Endothelial cell of coronary artery (primary cell): ENCODE measurements at places on chromosomes 16 and 17. TPM values are rescaled to one million over a fixed set of nuclear protein-coding genes. Genes with fewer than 3 reads are reported as not detected.

RHBDF1 gene
- total RNA-seq, result 20.6 and 36.4 TPM in 2 replicates

ZNF19 gene
- total RNA-seq, result 0.94 and 1.5 TPM in 2 replicates

MT4 gene
- total RNA-seq, result not detected in 2 replicates

TMEM100 gene
- under 0.01 and 0.19 TPM in 2 replicates for total RNA-seq

BIRC5 gene
- 18.7 and 62.8 TPM in 2 replicates for total RNA-seq

CHST5 gene
- total RNA-seq, result not detected in 2 replicates

CENPX gene
- 22.3 and 48.6 TPM in 2 replicates for total RNA-seq

CHST4 gene
- not detected in 2 replicates for total RNA-seq

MVD gene
- 36.1 and 36.8 TPM in 2 replicates for total RNA-seq

CA5A gene
- not detected in 2 replicates for total RNA-seq

TMEM97 gene
- 5.2 and 12.3 TPM in 2 replicates for total RNA-seq

TBX6 gene
- total RNA-seq, result 0.09 and 0.19 TPM in 2 replicates

CACNG3 gene
- not detected in 2 replicates for total RNA-seq

DBF4B gene
- total RNA-seq, result 3.3 and 4.3 TPM in 2 replicates

TAT gene
- not detected in 2 replicates for total RNA-seq

RNF166 gene
- 15.9 and 19.5 TPM in 2 replicates for total RNA-seq

SLC6A4 gene
- total RNA-seq, result under 0.01 TPM in 2 replicates

CEP295NL gene
- 0.72 and 2.2 TPM in 2 replicates for total RNA-seq

FASN gene
- total RNA-seq, result 49.5 and 52.8 TPM in 2 replicates

ZNF385C gene
- not detected in 2 replicates for total RNA-seq

ADGRG1 gene
- total RNA-seq, result 24.8 and 29.1 TPM in 2 replicates

CDRT15L2 gene
- not detected in 2 replicates for total RNA-seq

DOC2B gene
- total RNA-seq, result under 0.01 and 1.3 TPM in 2 replicates

PPP1R1B gene
- total RNA-seq, result not detected in 2 replicates

C17orf113 gene
- total RNA-seq, result 0.09 and 0.28 TPM in 2 replicates

KRTAP1-4 gene
- total RNA-seq, result not detected in 2 replicates

GCGR gene
- not detected in 2 replicates for total RNA-seq

SHBG gene
- 0.18 and 0.19 TPM in 2 replicates for total RNA-seq
